ENCODE measurements at places on chromosomes 3 and 15.

DNA sequence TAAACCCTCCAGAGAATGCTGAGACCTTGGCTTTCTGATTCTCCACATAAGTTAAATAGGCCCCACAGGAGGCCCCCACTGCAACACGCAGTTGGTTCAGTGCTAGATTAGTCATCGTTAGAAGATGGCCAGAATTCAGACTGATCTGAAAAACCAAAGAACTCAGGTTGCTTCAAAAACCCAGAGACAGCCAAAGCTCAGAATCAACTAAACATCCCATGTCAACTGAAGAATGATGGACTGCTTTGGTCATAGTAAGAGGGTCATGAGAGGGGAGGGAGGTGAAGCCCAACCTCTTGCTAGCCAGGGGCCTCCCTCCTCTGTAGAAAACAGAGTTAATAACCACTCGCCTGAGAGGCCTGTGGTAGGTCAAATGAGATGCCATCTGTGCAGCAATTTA is 93.1 kb downstream of the AKAP13 start:
- no peak for DNase-seq

DNA sequence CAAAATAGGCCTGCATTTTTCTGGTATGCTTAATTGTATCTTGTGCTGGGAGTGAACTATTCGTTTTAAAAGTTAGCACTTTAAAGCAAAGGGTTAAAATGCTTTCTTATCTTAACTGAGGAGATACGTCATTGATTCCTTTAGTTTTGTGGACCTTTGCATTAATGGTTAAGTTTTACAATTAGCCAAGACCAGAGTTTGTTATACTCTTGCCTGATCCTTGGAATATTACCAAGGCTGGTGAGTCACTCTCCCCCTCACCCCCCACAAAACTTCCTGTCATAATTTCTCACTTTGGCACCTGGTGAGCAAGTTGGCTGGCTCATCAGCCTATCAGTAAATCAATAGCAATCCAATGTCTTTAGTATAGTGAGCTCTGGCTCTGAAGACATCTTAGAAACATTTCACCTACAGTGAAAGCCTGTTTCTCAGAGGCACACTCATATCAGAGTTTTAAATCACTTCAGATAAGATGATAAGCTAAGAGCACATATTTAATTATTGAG is 26.7 kb downstream of the SLC2A2 start:
- DNase-seq = no peak

GRCh38 chr15:56757875-56758274 is 24.6 kb upstream of the ZNF280D start:
- DNase-seq = no peak

GRCh38 chr3:138408751-138409570 is 25.5 kb upstream of the ESYT3 start:
- DNase-seq = no peak

GRCh38 chr15:36254426-36254825 is 325.0 kb upstream of the CDIN1 start:
- no peak for DNase-seq

GRCh38 chr15:70308011-70308734 is 210.5 kb upstream of the TLE3 start:
- DNase-seq = no peak

- DNase-seq = no peak
Measured at GRCh38 chr3:106981392-106981791, 395.8 kb upstream of the CCDC54 start.

GRCh38 chr15:30974112-30974511 is 17.3 kb downstream of the MTMR10 start:
- no peak for DNase-seq

GRCh38 chr15:101647251-101647650 is 4.9 kb downstream of the TM2D3 start:
- DNase-seq = no peak

DNA sequence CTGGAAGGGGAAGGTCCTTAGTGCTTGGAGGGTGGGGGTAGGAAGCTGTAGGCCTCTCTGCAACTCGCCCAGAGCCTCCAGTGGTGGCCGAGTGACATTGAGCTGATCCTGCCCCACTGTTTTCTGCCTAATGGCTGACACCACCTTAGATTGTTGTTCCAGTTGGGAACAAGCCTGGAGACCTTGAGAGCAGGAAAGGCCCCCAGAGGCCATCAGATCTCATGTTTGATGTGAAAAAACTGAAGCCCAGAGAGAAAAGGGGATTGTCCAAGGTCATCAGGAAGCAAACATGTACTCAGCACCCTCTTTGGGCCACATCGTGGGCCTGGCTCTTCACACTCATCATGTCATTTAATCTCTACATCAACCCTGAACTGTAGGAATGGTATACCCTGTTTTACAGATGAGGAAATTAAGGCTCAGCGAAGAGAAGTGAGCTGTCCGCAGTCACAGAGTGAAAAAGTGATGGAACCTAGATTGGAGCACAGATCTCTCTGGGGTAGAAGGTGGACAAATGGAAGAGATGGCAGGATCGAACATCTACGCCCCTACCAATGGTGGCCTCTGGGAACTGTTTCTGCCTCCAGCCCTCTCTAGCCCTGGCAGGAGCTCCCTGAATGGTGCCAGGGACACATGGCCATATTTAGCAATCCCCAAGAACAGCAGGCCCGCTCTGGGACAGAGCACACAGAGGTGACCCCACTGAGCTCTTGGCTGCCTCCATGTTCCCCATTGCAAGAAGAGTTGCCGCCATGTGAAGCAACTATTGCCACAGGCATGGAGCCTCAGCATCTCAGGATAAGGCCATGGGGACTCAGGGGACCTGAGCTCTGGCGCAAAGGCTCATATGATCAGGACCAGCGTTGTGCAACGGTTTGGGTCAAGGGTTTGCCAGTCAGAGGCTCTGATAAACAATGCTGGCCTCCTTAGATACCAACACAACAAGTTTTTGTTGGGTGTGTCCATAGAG is 31.6 kb upstream of the TSEN2 start:
- no peak for DNase-seq

GRCh38 chr3:197031315-197032285 is 2.0 kb upstream of the MELTF start:
- no peak for DNase-seq

DNA sequence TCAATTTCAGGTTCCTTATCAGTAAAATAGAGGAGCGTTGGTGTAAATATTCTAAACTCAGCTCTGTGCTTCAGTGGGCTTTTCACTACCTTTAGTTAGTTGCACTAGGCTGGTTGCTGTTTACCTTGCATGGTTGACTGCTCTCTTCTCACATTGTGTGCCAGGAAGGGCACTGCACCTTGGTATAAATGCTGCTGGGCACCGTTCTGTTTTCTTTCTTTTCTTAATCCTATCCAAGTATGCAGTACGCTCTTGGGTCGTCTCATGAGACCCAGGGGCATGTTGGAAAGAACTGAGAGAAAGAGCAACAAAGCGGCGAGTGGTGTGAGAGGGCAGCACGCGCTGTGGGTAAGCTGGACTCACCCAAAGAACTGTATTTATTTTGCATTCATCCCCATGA is 22.4 kb downstream of the KCNMB2 start:
- DNase-seq = no peak

Measured in T-helper 17 cell (primary cell).